Hindlimb muscle (tissue), 1 donor: ENCODE measurements at places on chromosomes 11 and 22.

- DNase-seq: no peak
Observed at GRCh38 chr22:27046086-27046485, 388.7 kb downstream of the MIAT start.

DNA sequence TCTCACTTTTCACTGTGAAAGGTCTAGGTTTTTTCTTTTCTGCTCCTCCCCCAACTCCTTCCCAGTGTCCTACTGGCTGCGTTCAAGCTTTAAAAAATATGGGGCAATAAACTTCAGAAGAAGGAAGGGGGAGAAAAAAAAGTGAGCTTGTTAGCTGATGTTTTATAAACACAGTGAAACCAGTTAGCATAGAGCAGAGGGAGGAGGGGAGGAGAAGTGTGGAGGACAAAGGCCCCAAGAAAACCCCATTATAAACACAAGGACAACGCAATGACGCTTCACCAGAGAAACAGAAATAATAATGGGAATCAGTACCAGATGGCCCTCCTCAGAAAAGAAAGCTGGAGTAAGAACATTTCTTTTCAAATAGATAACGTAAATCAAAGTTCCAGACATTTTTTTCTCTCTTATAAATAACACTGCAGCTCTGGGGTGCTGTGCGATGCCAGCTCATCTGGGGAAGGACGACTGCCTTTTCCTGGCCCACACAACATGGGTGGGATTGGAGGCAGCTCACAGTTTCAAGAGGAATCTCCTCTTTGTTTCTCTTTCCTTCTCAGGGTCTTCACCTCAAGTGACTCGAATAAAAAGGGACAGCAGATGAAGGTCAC, 235.4 kb upstream of the NARS2 start:
- no peak for DNase-seq

DNA sequence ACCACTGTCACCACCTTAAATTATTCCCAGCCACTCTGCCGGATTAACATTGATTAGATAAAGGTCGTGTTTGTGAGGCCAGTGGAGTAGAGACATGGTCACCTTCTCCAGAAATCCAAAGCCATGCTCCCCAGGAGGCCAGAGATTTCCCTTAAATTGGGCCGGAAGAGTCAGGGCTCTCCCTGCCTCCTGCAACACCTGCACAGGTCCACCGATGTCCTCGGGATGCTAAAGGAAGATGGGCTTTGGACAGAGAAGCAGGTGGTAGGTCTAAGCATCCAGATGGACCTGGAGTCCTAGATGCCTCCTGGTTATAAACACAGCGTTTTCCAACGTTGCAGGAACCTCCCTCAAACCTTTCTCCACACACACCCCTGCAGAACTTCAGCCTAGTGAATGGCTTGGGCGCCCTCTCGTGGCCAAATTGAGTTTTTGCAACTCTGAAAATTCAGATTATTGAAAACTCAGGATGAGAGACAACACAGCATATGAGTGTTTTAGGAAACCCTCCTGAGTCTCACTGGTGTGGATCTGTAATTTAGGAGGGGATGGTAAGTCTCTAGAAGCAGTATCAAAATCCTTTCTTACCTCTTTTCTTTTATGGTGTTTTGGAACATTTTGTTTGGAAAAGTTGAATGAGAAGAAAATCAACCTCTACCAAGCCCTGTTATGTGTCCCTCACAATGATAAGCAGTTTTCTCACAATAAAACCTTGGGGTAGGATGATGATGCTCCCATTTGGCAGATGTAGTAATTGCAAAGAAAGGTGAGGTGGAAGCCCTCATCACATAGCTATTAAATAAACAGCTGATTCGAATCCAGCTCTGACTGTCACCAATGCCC, 109.6 kb downstream of the RRAS2 start:
- DNase-seq: peak; percentile 58

DNA sequence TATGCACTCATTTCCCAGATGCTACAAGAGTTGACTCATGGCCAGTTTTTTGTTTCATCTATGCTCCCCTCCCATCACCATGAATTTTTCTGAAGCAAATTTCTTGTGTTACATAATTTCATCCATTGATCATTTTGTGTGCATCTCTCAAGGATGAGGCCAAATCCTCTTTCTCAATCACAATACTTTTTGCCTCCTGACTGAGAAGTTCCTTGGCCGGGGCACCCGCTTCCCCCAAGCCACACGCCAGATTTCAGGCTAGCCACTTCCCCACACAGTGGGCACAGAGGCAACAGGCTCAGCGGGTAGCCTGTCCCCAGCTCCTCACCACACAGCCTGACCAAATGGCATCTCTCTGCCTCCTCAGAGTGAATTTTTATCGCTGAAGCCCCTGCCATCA, 9.8 kb upstream of the DSCAML1 start:
- no peak for DNase-seq

GRCh38 chr11:1959786-1960185, 12.7 kb downstream of the MRPL23 start:
- no peak for DNase-seq

GRCh38 chr11:128552783-128553661, 34.3 kb downstream of the ETS1 start:
- DNase-seq: no peak

DNA sequence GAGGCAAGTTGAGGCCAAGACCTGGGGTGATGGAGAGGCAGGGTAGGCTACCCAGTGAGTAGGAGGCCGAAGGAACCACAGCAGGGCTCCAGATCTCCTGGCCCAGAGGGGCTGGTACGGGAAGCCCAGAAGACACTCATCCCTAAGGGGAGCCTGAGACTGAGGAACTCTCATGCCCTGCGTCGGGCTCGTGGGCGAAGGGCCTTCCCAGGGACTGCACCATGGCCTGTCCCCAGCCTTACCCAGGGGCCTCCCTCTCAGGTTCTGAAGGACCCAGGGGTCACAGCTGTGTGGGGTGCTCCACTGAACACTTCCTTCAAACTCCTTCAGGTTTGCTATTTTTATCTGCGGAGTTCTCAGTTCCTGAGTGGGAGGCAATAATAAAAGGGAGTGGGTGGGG, 15.8 kb upstream of the SYT12 start:
- DNase-seq: no peak

GRCh38 chr11:68584097-68584496, 100.2 kb upstream of the GAL start:
- DNase-seq: peak; percentile 6

DNA sequence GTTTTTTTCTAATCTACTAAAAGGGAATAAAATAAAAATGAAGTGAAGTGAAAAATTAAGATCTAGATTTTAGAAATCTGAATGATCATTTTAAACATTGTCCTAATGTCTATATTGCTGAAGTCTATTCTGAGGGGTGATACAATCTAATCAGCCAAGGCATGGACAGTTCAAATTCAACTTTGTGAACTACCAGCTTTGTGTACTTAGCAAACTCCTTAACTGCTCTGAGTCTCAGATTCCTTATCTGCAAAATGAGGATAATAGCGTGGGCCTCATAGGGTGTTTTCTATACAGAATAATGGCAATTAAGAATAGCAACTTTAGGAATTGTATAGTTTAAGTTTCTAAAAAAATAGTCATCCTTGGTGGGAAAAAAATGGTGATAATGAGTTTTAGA, 31.4 kb downstream of the FAR1 start:
- no peak for DNase-seq

DNA sequence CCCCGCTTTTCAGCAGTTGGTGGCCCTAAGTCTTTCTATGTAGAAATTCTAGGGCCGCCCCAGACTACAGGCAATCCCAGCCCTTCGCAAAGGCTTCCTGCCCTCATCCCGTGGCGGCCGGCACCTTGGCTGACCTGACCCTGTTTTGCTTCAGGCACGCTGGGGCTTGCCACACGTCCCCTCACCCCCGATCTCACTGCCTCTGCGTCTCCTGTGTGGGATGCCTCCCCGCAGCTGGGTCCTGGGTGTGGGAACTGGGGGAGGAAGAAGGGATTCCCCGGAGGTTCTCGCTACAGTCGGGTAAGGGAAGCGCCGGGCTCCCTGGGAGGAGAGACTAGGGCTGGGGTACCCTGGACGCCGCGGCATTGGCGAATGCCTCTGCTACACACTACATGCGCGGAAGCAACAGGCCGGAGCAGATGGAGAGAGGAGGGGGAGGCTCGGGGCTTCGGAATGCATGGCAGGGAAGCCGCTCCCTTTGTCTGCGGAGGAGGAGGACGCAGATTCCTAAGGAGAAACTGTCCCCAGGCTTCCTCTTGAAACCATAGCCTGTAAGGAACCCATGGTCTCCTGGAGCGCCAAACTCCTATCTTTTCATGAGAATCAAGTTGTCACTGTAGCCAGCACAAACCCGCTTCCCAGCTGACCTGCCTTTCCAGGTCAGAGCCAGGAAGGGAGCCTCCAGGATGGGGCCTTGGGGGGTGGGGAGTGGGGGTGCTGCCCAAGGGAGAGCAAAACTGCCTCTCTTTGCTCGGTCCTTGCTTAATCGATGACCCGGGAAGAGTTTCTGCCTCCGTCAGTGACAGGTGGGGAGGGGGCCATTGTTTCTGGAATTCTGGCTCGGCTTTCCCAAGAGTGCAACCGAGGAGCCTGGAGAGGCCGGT, 1.4 kb downstream of the DTX4 start:
- peak; percentile 14 for DNase-seq

DNA sequence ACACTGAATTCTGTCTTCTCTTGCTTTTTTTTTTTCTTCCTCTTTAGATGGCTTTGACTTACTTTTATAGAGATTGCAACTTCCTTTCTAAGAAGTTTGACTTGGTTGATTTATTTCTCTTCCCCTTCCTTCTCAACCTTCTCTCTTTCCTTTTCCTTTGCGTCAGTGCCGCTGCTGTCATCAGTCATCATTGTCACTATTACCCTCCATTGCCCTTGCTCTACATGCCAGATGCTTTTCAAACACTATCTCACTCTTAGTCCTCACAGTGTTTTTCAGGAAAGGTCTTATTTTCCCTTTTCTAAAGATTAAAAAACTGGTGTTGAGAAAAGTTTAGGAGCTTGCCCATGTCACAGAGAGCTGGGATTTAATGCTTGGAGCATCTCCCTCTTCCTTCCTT, 74.7 kb upstream of the C11orf87 start:
- DNase-seq: no peak

DNA sequence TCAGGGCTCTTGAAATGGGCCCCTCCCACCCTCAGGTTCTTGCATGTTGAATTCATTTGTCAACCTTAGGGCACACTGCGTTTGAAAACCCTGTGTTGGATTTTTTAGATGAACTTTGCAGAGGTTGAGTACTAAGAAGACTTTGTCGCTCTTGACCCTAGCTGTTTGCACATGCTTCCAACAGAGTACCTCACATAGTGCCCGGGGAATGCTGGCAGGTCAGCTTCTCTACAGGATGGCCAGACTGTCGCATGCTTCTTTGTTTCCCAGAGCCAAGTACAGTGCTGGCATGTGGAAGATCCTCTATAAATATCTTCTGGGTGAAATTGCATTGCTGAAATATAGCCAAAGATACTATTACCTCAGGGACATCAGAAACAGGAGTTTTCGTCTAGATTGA, 59.9 kb downstream of the FAT3 start:
- no peak for DNase-seq

DNA sequence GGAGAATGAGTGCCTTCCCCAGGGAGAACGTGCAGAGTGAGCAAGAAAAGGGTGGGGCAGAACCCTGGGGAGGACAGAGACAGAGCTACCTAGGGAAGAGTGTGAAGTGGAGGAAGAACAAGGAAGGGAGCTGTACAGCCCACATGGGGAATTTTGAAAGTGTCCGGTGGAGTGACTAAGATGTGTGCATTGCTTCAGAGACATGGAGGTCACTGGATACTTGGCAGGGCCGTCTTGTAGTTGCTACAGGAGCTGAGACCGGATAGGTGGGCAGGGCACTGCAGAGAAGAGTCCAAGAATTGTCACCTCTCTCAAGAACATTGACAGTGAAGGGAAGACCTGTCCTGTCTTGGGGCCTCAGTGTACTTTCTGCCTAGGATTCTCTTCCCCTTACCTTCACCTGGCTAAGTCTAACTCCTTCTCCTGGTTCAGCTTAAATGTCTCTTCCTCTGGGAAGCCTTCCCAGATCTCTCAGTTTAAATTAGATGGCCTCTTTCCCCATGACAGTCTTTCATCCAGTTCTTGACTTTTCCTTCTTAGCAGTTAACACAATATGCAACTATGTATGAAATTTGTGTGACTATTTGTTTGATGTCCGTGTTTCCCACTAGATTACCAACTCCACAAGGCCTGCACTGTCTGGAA, 9.2 kb upstream of the P2RY6 start:
- no peak for DNase-seq

GRCh38 chr22:26642465-26643417, 14.6 kb upstream of the MIAT start:
- no peak for DNase-seq
